Dermis microvascular lymphatic vessel endothelial cell (primary cell): ENCODE measurements at places on chromosomes 11 and 22. TPM values are rescaled to one million over a fixed set of nuclear protein-coding genes. Genes with fewer than 3 reads are reported as not detected.

- no peak for DNase-seq
These were observed 120.0 kb upstream of the C11orf58 start for GRCh38 chr11:16618431-16618830.

MLC1 gene
- total RNA-seq: not detected in 2 replicates

CNTN5 gene
- not detected in 2 replicates for total RNA-seq

GRCh38 chr11:12321217-12321937 is 56.0 kb upstream of the PARVA start:
- DNase-seq: no peak

NLRX1 gene
- total RNA-seq: 11.0 and 16.1 TPM in 2 replicates

RAB3IL1 gene
- 1.9 and 11.3 TPM in 2 replicates for total RNA-seq

DNA sequence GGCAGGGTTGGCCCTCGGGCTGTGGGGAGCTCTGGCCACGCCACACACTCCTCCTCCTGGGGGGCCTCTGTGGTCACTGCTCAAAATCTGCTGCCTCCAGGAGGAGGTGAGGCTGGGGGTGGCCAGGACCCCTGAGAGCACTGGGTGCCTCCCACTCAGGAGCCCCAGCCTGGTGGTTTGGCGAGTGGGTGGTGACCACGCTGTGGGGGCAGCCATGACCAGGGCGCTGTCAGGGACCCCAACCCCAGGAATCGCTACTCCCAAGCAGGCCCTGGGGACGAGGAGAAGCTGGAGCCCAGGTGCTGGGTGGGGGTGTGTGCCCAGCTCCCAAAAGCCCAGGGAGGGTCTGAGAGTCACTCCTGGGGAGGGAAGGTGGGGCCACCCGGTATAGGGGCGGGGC is 30.1 kb downstream of the TSPAN4 start:
- DNase-seq: no peak

OVOL1 gene
- total RNA-seq: not detected in 2 replicates

ADAMTS8 gene
- total RNA-seq: not detected in 2 replicates

- DNase-seq: no peak
These were observed 48.2 kb upstream of the CCDC134 start for GRCh38 chr22:41752011-41752970.

FGF19 gene
- total RNA-seq: not detected in 2 replicates

NOX4 gene
- total RNA-seq: 55.1 and 81.8 TPM in 2 replicates

DNA sequence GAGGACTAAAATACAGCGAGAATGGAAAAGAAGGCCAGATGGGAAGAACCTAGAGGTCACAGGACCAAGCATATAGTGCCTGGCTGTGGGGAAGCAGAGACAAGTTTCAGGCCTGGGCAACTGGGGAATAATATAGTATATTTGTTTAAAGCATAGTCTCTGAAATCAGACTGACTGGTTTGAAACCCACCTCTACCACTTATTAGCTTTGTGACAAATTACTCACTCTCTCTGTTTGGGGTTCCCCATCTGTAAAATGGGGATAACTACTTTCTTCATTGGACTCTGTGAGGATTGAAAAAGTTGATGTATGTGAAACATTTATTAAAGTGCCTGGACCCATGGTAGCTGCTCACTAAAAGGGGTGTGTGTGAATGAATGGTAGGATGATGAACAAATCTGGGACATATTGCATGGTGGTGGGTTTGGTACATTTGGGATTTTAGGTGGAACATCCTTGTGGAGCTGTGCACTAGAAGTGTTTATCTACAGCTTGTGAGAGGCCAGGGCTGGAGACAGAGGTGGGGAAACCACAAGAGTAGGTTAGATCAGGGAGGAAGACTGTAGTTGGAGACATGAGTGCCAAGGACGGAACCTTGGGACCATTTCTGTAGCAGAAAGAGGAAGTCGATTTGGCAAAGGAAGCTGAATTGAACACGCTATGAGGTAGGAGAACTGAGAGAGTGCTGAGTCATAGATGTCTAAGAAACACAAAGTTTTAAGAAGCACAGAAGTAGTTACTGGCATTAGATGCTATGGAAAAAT is 52.6 kb downstream of the SWAP70 start:
- DNase-seq: no peak

GSTT2B gene
- total RNA-seq: 5.4 and 7.0 TPM in 2 replicates

- DNase-seq: peak; percentile 97
These were observed at the start of gene MRPL40 for GRCh38 chr22:19432133-19432851. Gene MRPL40 (plus strand): TSS chr22:19432545. CDS start chr22:19432555, 10 bp downstream.

FOLR2 gene
- not detected in 2 replicates for total RNA-seq

OR5AK2 gene
- total RNA-seq: not detected in 2 replicates

DNA sequence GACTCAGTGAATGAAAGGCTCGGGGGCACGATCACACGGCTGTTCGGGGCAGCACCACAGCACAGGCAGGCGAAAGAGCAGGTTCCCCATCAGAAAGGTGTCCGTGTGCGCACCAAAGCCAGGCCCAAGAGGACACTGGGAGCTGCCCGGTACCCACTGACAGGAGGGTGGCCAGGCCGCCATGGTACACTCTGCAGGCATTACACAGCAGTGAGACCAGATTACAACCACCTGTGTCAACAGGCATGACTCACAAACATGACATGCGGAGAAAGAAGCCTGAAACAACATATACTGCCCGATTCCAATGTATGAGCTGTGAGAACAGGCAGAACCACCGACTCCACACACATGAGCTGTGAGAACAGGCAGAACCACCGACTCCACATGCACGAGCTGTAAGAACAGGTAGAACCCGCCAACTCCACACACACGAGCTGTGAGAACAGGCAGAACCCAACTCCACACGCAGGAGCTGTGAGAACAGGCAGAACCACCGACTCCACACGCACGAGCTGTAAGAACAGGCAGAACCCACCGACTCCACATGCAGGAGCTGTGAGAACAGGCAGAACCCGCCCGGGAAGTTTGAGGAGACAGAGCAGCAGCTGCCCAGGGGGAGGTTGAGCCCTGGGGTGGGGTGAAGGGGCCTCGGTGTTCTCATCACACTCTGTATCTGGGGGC is 32.6 kb downstream of the KIAA0930 start:
- DNase-seq: no peak

GRCh38 chr11:75167617-75168016 is 16.7 kb downstream of the SLCO2B1 start:
- no peak for DNase-seq

DNA sequence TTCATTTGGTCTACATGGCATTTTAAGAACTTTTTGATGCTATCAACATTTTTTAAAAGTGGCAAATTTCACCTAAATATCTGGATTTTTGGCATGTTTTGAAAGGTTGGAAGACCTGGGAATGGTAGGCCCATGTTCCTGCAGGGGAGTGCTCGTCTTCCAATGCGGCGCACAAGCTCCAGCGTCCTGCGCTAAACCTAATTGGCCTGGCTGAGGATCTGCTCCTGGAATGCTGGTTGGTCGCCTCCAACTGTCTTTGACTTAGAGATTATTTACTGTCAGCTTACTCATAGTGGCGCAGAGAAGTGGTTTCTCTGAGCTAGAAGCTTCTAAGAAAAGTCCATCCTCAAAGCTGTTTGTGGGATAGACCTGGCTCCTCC is 626 bp upstream of the LIMK2 start:
- no peak for DNase-seq

- no peak for DNase-seq
These were observed 160.2 kb downstream of the C11orf91 start for GRCh38 chr11:33540427-33540826.

GRCh38 chr11:34860518-34860917 is 55.7 kb downstream of the APIP start:
- no peak for DNase-seq

DNA sequence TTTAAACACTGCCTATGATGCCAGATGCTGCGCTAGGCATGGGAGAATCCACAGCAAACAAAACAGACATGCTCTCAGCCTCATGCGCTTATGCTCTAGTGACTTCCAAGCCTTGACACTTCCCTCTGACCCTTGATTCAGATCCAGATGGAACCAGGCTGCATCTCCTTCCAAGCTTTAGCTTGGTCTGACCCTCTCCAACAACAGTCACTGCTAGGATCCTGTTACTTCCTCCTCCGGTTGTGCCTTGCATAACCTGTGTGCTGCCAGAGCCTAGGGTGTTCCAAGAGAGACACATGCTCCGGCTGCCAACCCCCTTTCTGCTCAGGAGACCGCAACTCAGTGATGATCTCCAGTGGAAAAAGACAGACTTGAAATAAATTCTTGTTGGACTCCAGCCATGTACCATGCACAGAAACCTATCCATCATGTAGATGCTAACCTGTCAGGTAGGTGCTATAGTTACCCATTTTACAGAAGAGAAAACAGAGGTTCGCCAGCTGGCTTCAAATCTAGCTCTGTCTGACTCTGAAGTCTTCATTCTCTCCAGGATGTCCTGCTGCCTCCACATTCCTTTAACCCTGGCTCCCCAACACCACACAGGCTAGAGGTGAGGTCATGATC is 136.3 kb upstream of the TEAD1 start:
- DNase-seq: no peak

- DNase-seq: peak; percentile 61
These were observed 28.2 kb downstream of the DBX1 start for GRCh38 chr11:20131788-20132666.

GRCh38 chr11:122107566-122107965 is 8.4 kb downstream of the BLID start:
- no peak for DNase-seq

GRCh38 chr11:85705800-85706199 is 19.8 kb upstream of the CCDC89 start:
- DNase-seq: no peak

RIBC2 gene
- 0.25 and 0.39 TPM in 2 replicates for total RNA-seq

PGA5 gene
- total RNA-seq: not detected in 2 replicates
